ENCODE measurements at places on chromosomes 7 and 10.

DNA sequence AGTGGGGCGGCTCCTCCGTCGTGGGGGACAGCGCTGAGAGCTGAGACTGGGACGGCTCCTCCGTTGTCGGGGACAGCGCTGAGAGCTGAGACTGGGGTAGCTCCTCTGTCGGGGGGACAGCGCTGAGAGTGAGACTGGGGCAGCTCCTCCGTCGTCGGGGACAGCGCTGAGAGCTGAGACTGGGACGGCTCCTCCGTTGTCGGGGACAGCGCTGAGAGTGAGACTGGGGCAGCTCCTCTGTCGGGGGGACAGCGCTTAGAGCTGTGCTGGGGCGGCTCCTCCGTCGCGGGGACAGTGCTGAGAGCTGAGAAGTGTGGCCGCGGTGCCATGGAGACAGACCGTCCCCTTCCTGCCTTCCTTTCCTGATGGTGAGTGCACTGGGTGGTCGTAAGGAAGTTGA is 136.4 kb downstream of the DYNC2I1 start:
- DNase-seq, result no peak

GRCh38 chr7:15104411-15105092 is 202.0 kb upstream of the DGKB start:
- no peak for DNase-seq

GRCh38 chr7:5419539-5420066 is 4.0 kb downstream of the TNRC18 start:
- DNase-seq, result no peak

DNA sequence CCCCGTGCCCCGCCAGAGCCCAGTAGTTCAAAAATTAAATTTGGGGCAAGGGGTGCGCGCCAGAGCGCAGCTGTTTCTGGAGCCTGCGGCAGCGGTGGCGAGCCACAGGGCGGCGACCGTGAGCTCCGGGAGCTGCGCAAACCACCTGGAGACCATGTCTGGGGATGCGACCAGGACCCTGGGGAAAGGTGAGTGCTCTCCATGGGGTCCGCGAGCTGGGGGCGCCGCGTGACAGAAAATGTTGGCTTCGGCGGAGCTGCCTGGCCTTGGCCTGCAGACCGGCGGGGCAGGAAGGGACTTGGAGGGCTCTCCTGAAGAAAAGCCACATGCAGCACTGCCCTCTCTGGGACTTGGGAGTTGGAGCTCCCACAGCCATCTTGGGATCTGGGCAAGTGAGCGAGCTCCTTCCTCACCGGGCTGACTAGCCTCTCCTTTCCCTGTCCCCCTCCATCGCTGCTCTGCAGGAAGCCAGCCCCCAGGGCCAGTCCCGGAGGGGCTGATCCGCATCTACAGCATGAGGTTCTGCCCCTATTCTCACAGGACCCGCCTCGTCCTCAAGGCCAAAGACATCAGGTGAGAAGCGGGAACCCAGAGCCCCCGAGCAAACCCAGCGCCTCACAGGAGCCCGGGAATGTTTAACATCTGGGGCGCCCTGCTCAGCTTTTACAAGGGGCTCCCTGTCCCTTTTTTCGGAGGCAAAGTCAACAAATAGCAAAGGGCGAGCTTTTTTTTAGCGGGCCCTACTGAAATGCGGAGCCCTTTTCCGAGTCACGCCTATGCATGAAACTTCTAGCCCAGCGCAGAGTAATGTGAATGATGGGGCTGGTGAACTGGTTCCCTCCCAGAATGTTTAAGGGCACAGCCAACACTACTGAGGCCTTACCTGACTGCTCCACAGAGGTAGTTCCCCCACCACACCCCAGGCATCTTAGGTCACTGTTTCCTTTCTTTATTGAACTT is 6.1 kb downstream of the GSTO2 start:
- DNase-seq, result peak; percentile 77

DNA sequence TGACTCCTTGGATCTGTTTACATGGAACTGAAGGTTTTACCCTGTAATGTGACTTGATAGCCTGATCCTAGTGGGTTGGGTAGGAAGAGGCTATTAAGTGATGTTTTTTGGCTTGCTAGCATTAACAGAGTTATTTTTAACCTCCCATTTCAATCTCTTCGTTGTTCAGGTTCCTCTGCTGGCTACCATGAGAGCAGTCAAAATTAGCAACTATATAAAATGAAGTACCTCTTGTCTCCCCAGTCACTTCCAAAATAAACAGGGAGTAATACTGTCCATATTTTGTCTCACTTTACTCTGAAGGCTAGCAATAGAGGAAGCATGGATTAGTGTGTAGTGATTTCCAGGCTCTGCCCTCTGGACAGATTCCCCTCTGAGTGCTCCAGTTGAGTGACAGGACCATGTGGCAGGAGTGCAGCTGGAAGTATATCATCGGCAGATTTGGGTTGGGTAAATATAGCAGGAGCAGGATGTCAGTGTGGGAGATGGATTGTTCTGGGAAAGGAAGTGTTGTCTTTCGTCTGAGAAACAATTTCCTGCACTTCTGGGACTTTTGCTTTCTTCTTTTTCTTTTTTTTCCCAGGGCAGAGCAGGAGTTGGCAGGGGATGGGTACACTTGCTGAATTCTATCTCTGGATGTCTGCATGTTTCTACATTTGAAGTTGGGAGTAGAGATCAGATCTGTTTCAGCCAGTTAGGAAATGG is 35.2 kb downstream of the GBF1 start:
- DNase-seq, result peak; percentile 45

DNA sequence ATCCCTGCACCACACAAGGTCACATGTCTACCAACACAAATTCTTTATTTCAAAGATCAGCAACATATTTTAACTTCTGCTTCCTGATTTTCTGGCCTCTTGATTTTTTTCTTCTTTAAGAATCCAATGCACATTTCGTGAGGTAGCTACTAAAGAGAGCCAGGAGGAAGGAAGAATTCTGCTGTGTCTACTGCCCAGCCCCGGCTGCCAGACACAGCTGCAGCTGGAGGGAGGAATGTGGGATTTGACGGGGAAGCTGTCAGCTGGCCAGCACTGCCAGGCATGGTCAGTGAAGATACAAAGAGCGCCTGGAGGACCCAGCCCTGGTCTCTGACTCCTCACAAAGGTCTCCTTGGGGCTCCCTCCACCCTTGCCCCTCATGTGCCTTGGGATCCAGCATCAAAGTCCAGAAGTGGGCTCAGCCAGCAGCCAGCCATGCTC is 6.9 kb upstream of the AOC1 start:
- DNase-seq, result no peak

DNA sequence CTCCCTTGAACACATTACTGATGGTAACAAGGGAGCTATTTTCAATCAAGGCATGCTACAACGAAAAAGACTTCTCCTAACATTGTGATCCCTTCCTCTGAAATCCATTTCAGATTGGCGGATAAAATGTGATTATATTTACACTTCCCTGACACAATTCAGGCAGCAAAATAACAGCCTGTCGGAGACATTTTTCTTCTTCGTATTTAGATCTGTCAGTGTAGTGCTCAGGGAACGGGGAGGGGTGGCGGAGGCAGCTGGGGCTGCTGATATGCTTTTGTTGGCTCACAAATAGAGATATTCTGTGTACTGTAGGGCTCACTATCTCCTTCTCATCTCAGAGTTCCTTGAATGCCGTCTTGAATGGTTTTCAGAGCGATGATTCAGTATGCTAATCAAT is 1261.7 kb upstream of the AUTS2 start:
- no peak for DNase-seq

DNA sequence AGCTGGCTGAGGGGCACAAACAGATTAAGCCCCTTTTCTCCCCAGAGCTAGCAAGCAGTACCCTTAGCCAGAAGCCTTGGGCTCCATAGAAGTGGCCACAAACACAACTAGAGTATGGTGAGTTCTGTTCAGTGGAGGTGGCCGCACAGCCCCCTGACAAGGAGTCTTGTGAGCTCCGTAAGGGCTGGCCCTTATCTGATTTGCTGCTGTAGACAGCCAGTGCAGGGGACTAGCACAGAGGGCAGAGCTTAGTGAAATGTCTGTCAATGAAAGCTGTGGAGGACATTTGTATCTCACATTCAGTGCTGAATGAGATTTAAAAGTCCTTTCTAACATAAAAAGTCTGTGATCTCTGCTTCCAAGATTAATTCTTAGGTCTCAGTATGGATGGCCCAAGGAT is 137.3 kb downstream of the AUTS2 start:
- DNase-seq, result no peak

DNA sequence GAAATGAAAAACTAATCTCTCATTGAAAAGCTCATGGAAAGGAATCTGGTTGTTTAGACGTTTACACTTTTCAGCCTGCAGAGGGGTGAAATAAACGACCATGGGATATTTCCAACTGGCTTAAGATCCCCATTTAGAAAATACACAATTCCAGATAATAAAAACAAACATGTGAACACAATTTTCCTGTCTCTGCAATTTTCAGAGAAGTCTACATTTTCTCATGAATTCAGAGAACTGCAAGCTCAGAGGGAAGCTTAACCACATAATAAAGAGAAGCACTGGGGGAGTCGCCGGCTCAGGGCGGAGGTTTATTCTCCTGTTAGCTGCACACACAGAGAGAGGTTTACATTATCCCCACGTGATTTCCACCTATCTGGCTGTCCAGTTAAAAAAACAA is 215.2 kb downstream of the FANK1 start:
- DNase-seq, result no peak

DNA sequence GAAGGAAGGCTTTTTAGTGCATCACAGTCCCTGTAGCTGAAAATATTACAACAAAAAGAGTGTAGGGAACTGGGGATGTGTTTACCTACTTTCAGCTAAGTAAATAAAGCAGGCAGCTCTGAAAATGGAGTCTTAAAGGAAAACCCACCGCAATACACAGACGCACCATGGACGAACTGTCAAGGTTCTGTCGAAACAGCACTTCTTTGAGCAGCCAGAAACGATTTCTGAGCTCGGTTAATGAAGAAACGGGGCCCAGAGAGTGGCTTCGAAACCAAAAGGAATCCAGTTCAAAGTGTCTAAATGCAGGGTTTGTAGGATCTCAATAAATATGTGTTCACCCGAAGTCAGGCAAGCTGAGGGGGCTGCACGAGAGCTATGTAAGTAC is 275.4 kb upstream of the NEBL start:
- DNase-seq, result no peak

DNA sequence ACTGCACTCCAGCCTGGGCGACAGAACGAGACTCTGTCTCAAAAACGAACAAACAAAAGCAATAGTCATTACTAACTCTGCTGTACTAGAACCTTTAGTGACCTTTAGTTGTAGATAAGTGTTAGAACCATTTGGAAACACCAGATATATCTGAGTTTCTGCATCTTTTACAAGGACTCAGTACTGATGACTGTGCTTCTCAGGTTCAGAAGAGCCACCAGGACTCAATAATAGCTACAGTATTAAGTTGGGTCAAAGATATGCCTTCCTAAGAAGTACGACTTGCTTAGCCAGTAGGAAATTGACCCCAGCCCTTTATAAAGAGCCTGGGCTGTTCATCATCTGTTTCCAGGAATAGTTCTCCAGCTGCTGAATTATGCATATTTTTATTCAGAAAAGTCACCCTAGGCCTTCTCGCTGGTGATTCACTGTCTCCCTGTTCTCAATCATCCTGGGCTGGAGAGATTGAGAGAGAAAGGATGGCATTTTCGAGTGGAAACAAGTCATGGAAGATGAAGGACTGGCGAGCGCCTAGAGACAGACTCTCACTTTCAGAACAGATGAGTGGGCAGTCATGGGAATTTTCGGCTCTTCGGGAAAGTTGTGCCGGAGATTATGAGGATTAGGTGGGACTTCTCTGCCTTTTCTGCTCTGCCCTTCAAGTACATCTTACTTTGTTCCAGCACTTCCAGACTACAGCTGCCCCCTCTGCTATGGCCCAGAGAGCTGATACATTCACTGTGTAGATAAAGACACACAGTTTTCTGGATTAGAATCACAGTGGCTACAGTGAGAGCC is 316.1 kb downstream of the CCDC3 start:
- no peak for DNase-seq

DNA sequence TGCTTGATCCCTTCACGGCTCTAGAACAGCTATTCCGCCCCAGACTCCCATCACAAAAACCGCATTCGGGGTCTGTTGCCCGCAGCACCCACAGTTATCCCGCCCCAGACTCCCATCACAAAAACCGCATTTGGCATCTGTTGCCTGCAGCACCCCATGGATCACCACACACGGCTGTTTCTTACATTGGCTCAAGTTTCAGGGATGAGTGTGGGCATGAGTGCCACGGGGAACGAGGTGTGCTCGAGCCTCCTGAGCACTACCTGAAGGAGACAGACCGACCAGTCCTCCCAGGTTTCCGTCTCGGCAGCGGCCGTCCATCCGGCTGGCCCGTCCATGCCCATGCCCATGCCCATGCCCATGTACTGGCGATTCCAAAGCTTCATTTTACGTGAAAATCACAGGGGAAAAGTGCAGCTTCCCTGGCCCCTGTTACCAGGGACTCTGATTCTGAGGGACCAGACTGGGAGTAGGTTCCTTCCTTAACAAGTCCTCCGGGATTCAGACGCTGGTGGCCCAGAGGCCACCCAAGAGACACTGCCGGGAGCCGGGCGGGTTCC is 66.4 kb upstream of the INSIG1 start:
- DNase-seq, result no peak

- no peak for DNase-seq
Measured at GRCh38 chr10:7388602-7389001, 22.2 kb downstream of the SFMBT2 start.

Data from foreskin fibroblast (primary cell).